C1 segment of cervical spinal cord (tissue), 14 donors: ENCODE measurements at places on chromosomes 13 and 19.

- no peak for DNase-seq
Observed at GRCh38 chr13:79593641-79594275, 112.8 kb downstream of the NDFIP2 start.

DNA sequence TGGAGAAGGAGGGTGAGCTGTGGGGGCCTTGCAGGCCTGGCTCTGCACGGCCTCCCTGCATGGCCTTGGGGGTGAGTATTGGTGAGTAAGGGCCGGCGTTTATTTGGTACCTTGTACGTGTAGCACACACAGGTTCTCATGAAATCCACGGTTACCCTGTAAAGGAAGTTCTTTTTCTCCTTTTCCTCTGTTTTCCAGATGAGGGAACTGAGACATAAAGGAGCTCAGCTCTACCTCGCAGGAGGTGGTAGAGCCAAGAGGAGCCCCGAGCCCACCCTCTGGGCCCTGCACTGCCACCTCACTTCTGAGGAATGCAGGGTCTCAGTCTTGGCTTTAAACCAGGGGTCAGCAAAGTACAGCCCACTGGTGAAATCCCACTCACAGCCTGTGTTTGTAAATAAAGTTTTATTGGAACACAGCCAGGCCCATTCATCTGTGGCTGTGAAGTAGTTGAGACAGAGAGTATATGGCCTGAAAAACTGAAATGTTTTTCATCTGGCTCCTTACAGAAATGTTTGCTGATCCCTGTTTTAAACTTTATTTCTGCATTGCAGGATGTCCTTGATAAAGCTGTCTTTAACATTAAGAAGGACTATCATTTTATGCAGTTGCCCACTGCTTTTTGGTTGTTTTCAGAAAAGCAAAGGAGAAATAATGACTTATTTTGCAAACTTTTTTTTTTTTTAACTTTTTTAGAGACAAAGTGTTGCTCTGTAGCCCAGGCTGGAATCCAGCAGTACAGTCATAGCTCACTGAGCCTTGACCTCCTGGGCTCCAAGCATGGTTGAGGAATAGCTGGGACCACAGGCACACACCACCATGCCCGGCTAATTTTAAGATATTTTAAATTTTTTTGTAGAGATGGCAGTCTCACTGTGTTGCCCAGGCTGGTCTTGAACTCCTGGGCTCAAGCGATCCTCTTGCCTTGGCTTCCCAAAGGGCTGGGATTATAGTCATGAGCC is 6.4 kb downstream of the EPN1 start:
- DNase-seq, result no peak

DNA sequence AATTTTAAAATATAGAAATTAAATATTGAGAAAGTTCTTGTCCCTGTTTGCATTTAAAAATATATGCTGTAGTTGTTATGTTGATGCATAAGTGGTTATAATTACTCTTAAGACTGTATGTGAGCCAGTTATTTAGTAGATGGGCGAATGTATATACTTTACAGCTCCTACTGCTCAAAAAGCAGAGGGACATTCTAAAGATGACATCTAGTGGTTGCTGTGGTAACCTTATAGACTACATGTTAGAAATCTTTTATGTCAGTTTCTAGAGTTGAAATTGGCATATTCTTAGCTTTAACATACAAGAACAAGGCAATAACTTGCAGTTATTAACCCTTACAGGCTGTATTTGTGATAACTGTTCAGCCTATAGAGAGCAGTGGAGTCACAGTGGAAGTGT is 160.5 kb downstream of the OLFM4 start:
- no peak for DNase-seq

GRCh38 chr13:74794147-74794546 is 659.9 kb upstream of the KLF12 start:
- no peak for DNase-seq

DNA sequence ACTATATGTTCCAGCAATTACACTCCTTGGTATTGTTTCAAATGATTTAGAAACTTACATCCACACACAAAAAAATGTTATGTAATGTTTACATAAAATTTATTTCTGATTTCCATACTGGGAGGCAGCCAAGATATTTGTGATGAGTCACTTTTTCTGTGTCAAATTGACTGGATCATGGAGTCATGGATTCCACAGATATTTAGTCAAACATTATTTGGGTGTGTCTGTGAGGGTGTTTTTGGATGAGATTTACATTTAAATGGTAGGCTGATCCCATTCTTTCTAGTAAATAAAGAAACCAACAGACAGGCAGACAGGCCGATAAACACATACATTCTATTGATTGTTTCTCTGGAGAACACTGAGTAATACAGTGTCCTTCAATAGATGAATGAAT is 562.8 kb downstream of the SLITRK6 start:
- DNase-seq, result no peak

DNA sequence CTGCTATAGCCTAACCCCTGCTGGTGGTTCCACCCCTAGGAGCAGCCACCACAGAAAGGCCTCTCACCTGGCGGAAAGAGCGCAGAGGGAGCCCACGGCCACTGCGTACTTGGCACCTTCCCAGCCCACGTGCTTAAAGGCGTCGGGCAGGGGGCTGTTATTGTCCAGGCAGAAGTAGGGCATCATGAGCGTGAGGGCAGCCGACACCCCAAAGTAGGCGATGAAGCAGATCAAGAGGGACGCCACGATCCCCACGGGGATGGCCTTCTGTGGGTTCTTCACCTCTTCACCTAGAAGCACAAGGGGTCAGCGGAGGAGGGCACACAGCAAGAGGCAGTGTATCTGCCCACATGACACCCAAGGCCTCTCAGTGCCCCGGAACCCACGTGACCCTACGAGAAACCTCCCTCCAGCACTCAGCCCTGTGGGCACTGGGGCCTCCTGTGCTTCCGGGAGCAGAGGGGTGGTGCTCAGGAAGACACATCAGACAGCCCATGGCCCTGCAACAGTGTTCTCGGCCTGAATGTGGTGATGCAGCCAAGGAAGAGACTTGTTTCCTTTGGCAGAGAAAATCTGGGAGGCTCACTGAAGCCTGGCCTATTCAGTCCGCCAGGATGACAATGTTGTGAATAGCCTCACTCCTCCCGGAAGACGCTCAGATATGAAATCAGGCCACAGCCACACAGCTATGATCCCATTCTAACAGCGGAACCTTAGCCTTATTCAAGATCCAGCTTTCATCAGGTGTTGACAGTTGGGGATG is 72.1 kb downstream of the SLC7A1 start:
- no peak for DNase-seq

GRCh38 chr13:94268661-94269060 is 210.8 kb downstream of the DCT start:
- no peak for DNase-seq

GRCh38 chr13:106581225-106581624 is 13.3 kb upstream of the ARGLU1 start:
- DNase-seq, result no peak

GRCh38 chr19:22609630-22610029 is 24.5 kb upstream of the ZNF492 start:
- no peak for DNase-seq

DNA sequence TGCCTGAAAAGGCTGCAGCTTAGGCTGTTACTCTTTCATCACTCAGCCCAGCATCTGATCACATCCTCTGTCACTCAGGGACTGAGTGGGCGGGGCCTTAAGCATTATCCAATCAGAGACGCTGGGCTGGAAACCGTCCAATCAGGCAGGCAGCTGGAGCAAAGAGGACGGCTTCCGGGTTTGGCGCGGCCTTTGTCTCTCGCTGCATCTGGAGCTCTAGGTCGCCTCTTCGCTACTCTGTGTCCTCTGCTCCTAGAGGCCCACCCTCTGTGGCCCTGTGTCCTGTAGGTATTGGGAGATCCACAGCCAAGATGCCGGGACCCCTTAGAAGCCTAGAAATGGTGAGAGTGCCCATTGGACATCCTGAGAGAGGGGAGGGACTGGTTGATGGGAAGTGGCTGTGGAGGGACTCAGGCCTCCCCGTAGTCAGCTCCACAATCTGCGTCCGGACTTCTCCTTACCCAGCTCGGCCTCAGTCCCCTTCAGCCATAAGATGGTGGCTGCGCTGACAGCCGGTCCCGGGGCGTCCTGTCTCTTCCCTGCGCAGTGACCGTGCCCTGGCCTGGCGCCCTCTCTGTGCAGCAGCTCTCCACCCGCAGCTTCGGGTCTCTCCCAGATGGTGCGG is at the start of gene ZNF486:
ZNF486 (plus strand) TSS at position 195 of the 625 bp plus-strand sequence; CDS start at position 312, 117 bp downstream.
- DNase-seq, result peak; percentile 86

GRCh38 chr13:101915331-101915730 is 462.9 kb downstream of the ITGBL1 start:
- DNase-seq, result no peak

DNA sequence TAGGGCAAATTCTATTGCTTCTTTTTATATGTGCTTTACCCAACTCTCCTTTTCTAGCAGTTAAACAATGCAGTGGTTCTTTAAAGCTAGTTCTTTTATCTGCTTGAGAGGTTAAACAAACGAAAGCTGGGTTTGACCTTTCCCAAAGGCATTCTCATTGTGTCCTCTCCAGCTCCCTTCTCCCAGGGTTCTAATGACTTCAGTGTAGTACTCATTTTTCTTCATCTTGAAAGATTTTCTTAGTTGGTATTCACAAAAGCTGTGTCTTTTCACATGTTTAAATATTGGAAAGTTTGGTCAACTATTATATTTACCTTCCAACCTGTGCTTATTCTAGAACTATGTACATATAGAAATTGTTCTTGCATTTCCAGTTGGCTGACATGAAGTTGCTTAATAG is 1.5 kb downstream of the WASF3 start:
- no peak for DNase-seq

- no peak for DNase-seq
Observed at GRCh38 chr13:76720416-76720815, 165.8 kb downstream of the KCTD12 start.

DNA sequence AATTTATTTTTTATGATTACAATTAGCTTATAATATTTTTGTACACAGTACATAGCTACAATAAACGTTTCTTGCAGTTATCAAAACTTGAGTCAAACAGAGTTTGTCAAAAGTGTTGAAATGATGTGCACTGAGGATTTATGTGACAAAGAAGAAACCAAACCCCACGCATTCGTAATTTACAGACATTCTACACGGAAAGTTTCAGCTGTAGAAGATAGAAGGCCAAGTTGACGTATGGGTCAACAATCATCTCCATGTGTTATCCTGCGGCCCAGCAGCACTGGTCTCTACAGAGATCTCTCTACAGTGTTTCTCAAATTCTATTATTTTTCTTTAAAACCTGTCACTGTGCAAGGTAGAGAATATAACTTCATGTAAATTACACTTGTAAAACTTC is 1507.6 kb downstream of the PCDH9 start:
- no peak for DNase-seq

DNA sequence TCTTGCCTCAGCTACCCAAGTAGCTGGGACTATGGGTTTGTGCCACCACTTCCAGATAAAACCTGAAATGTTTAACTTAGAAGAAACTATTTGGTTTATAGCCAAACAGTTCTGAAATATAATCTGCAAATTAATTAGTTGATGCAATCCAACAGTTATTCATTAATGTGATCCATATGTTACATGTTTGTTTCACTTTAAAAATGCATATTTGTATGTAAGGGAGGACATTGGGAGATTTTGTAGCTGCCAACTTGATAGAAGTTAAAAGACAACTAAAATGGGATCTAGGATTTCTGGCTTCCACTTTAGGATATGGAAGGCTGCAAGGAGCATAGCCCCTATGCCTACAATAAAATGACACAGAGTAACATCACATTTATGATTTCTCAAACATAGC is 532.5 kb upstream of the SLC10A2 start:
- no peak for DNase-seq

GRCh38 chr19:53132141-53132991 is at the start of gene ZNF415:
Gene ZNF415, minus strand, starts transcription at chr19:53132910. Its CDS starts 10,234 bp downstream, at chr19:53122676.
- DNase-seq, result peak; percentile 71

DNA sequence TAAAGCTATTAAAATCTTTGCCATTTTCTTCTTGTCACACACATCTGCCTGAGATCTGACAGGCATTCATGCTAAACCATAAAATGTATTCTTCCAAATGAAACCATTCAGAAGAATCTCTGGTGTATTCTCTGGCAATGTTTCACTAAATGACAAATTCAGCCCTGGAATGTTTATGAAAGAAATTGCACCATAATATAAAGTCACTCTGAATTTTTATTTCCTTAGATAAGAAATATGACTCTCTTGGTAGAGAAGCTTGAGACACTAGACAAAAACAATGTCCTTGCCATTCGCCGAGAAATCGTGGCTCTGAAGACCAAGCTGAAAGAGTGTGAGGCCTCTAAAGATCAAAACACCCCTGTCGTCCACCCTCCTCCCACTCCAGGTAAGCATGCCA is 14.3 kb downstream of the OLFM4 start:
- no peak for DNase-seq

DNA sequence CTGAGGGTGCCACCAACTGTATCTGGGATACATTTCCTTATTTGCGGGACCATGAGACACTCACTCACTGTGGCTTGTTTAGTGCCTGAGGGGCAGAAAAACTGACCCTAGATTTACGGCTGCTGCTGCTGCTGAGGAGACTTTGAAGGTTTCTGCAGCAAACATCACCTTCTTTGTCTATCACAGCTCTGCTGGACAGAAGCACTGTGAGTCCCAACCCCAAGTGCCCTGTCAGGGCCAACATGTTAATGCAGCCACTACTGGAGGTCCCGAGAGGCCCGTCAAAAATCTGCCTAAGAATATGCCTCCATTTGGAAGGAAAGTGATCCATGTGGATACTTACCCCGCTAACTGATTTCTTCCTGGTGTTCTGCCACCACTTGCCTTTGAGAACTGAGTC is 37.3 kb upstream of the UBL3 start:
- DNase-seq, result no peak

DNA sequence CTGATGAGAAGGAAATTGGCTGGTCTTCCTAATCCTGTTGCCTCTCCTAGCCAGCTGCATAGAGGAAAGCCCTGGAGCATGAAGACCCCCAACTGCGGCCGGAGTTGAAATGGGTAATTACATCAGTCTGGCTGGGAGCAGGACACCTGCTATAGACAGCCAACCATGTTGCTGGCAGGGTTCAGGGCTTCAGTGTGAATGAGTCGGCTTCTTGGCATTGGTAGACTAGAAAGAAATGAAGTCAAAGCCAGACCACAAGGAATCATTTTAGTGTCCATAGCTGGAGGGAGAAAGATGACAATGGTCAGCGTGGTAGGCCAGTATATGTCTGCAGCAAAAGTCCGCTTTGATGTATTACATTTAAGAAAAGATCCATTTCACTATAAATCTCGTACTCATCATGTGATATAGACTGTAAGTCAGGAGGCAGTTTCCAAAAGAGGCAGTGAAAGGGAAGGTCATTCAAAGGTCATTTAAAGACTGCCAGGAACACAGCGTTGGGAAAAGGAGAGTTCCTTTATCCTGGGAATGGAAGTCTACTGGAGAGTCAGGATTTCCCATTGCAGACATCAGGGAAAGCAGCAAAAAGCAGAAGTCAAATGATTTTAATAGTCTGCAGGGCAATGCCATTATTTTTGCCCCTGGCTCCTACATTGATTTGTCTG is 262.7 kb downstream of the DNAJC15 start:
- DNase-seq, result no peak

GRCh38 chr13:21596722-21597121 is 7.2 kb downstream of the MICU2 start:
- DNase-seq, result no peak
